Endodermal cell (in vitro differentiated cells): ENCODE measurements at places on chromosomes 7 and 10. TPM values are rescaled to one million over a fixed set of nuclear protein-coding genes. Genes with fewer than 3 reads are reported as not detected.

LRRC18 gene
- total RNA-seq = not detected in 3 replicates

EPHB6 gene
- 30.8 and 36.9 TPM in 2 replicates for total RNA-seq

GRCh38 chr10:11429439-11430052 lies 181.9 kb downstream of the USP6NL start:
- no peak overlapping the region for H3K4me3 ChIP-seq
- H3K27ac ChIP-seq = no peak overlapping the region
- no peaks in the 10 kb centered on the region for H3K36me3 ChIP-seq
- H3K4me1 ChIP-seq = no peaks in the 10 kb centered on the region
- peak; percentile 33 for DNase-seq
- no peaks in the 10 kb centered on the region for H3K27me3 ChIP-seq

DNA sequence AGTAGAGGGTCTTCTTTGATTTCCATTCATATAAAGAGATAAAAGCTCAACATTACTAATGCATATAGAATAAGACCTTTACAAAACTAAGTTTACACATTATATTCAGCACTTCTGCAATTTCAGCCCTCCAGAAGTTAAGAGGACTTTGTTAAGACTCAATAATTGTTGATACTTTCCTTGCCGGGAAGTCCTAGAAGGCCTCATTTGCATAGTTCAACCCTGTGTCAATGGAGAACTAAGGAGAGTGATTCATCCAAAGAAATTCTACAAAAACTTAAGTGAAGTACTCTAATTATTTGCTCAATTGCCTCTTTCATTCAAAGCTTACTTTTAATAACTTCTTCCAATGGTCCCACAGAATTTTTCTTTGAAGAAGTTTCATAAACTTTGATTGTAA lies 1060.3 kb upstream of the CELF2 start:
- DNase-seq = no peak
- H3K4me3 ChIP-seq = no peak overlapping the region
- no peaks in the 10 kb centered on the region for H3K36me3 ChIP-seq
- H3K4me1 ChIP-seq = no peaks in the 10 kb centered on the region

DNA sequence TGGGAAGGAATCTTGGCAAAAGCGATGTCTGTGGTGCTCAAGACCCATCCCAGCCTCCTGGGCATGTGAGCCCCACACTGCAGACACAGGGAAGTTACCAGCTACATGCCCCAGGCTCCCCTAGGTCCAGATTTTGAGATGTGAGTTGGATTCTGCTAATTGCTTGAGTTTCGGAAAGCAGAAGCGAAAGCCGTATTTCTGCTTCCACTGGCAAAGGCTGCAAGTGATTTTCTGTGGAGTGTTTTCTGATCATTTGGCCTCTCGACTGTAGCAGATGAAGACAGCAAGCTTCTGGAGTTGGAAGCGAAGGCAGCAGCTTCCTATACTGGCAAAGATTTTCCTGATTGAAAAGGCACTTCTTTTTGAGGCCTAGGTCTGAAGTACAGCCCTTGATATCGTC lies 29.6 kb downstream of the ANKRD16 start:
- H3K27me3 ChIP-seq = no peaks in the 10 kb centered on the region
- no peaks in the 10 kb centered on the region for H3K36me3 ChIP-seq
- peak; percentile 32 for DNase-seq
- H3K27ac ChIP-seq = no peak overlapping the region
- H3K4me3 ChIP-seq = no peak overlapping the region

GRCh38 chr7:4208086-4208485 lies 474.0 kb upstream of the FOXK1 start:
- H3K4me1 ChIP-seq = no peaks in the 10 kb centered on the region
- no peak for DNase-seq
- H3K27ac ChIP-seq = no peak overlapping the region
- no peaks in the 10 kb centered on the region for H3K27me3 ChIP-seq
- no peak overlapping the region for H3K4me3 ChIP-seq
- no peaks in the 10 kb centered on the region for H3K36me3 ChIP-seq

GRCh38 chr10:118017071-118017740 lies 29.5 kb downstream of the RAB11FIP2 start:
- no peaks in the 10 kb centered on the region for H3K36me3 ChIP-seq
- DNase-seq = no peak
- no peak overlapping the region for H3K4me3 ChIP-seq

DNA sequence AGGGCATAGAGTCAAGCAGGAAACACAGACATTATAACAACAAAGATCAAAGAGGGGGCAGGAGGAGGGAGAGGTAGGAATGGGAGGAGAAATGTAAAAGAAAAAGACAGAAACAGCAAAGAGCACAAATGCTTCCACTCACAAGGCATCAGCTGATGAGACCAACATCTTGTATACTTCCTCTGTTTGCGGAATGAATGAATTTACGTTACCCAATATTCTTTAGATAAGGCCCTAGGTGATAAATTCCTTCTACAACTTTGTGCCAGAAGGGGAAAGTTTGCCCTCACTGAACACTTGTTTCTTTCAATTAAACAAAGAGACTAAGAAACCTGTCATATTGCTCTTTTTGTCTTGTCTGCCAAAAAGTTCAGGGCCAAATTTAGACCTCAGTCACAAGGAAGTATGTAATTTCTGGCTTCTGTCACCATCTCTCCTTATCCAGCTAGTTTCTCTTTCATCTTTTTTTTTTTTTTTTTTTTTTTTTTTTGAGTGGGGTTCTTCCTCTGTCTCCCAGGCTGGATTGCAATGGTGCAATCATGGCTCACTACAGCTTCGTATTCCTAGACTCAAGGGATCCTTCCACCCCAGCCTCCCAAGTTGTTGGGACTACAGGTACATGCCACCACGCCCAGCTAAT lies 116.4 kb upstream of the NANOS1 start:
- H3K4me3 ChIP-seq = no peak overlapping the region
- DNase-seq = no peak
- no peak overlapping the region for H3K27ac ChIP-seq
- no peaks in the 10 kb centered on the region for H3K27me3 ChIP-seq
- no peaks in the 10 kb centered on the region for H3K4me1 ChIP-seq

DNA sequence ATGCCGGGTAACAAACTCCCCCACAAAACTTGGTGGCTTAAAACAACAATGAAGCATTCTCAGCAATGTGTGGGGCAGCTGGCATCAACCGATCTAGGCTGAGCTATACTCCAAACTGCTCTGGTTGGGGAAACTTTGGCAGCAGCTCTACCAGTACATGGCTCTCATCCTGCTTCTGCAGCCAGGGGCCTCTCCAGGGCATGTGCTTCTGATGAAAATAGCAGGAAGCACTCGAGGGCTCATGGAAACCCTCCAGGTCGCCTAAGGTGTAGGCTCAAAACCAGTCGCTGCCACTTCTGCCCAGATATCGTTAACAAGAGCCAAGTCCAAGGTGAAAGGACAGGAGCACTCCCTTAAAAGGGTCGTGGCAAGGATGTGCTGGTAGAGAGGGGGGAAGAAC lies 134.1 kb downstream of the TEX36 start:
- DNase-seq = peak; percentile 18
- no peak overlapping the region for H3K4me3 ChIP-seq
- H3K27ac ChIP-seq = no peak overlapping the region
- H3K36me3 ChIP-seq = no peaks in the 10 kb centered on the region

GRCh38 chr7:99767662-99768061 lies 16.3 kb downstream of the CYP3A4 start:
- H3K4me1 ChIP-seq = no peaks in the 10 kb centered on the region
- H3K27ac ChIP-seq = no peak overlapping the region
- no peaks in the 10 kb centered on the region for H3K36me3 ChIP-seq
- H3K27me3 ChIP-seq = no peaks in the 10 kb centered on the region

DNA sequence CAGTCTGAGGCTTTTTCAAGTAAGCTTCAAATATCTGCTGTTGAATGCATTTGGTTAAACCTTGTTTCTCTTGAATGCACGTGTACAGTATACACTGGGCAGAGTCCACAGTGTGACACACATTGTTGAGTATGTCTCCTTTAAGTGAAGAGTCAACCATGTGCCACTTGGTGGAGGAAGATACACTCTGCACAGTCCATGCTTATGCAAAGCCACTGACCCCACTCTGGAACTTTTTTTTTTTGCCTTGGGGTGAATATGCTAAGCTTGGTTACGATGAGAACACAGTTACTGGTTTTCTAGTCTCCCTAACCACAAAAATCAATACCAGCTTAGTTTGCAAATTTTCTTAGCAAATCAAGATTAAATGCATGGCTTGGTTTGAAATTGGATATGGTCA lies 186.8 kb upstream of the VIPR2 start:
- no peak overlapping the region for H3K27ac ChIP-seq
- no peaks in the 10 kb centered on the region for H3K27me3 ChIP-seq
- DNase-seq = no peak
- H3K4me3 ChIP-seq = no peak overlapping the region
- H3K4me1 ChIP-seq = no peaks in the 10 kb centered on the region

- peak overlapping the region; percentile 51 for H3K27ac ChIP-seq
- no peak overlapping the region for H3K4me3 ChIP-seq
- DNase-seq = no peak
- no peaks in the 10 kb centered on the region for H3K4me1 ChIP-seq
- H3K36me3 ChIP-seq = no peaks in the 10 kb centered on the region
These were observed 3.5 kb upstream of the AEBP1 start for GRCh38 chr7:44100458-44101302.

GRCh38 chr7:12458520-12459131 lies 55.0 kb upstream of the VWDE start:
- H3K27ac ChIP-seq = no peak overlapping the region
- no peaks in the 10 kb centered on the region for H3K27me3 ChIP-seq
- no peak for DNase-seq
- H3K36me3 ChIP-seq = no peaks in the 10 kb centered on the region

- no peak overlapping the region for H3K27ac ChIP-seq
- no peaks in the 10 kb centered on the region for H3K4me1 ChIP-seq
- H3K36me3 ChIP-seq = no peaks in the 10 kb centered on the region
- DNase-seq = no peak
These were observed 213.1 kb downstream of the PCDH15 start for GRCh38 chr10:54587971-54588370.
